ENCODE measurements at places on chromosomes 11 and 22. TPM values are rescaled to one million over a fixed set of nuclear protein-coding genes. Genes with fewer than 3 reads are reported as not detected.

GRCh38 chr22:44689173-44689572 lies 12.8 kb upstream of the PRR5 start:
- no peaks in the 10 kb centered on the region for H3K27me3 ChIP-seq
- no peaks in the 10 kb centered on the region for H3K36me3 ChIP-seq
- no peak overlapping the region for H3K4me3 ChIP-seq
- no peaks in the 10 kb centered on the region for H3K4me1 ChIP-seq
- no peak overlapping the region for H3K27ac ChIP-seq
- DNase-seq: no peak

GRCh38 chr11:62710001-62710345 lies 2.5 kb downstream of the GNG3 start:
- H3K4me3 ChIP-seq: peak overlapping the region; percentile 43
- peak overlapping the region; percentile 99 for H3K27ac ChIP-seq
- H3K36me3 ChIP-seq: peaks cover 12% of the 10 kb centered on the region
- H3K4me1 ChIP-seq: no peaks in the 10 kb centered on the region

- H3K36me3 ChIP-seq: no peaks in the 10 kb centered on the region
- H3K27ac ChIP-seq: no peak overlapping the region
- no peaks in the 10 kb centered on the region for H3K4me1 ChIP-seq
- no peaks in the 10 kb centered on the region for H3K27me3 ChIP-seq
- H3K4me3 ChIP-seq: no peak overlapping the region
Measured at GRCh38 chr22:26445577-26446275, 16.7 kb downstream of the ASPHD2 start.

OSM gene
- total RNA-seq: 3.9 TPM

GRCh38 chr11:66856496-66857233 lies at the start of gene LRFN4:
Gene LRFN4, plus strand, starts transcription at chr11:66857064. Its CDS starts 681 bp downstream, at chr11:66857745.
- no peaks in the 10 kb centered on the region for H3K4me1 ChIP-seq
- peak; percentile 84 for DNase-seq
- no peaks in the 10 kb centered on the region for H3K36me3 ChIP-seq
- H3K4me3 ChIP-seq: peak within 1 kb of the TSS; percentile 61
- H3K27ac ChIP-seq: peak within 1 kb of the TSS; percentile 80
- H3K27me3 ChIP-seq: no peaks in the 10 kb centered on the region
